HS-5 (cell line): ENCODE measurements at places on chromosomes 1 and 21.

- DNase-seq = no peak
Observed at GRCh38 chr1:175250027-175250426, 57.5 kb upstream of the KIAA0040 start.

- DNase-seq = no peak
Observed at GRCh38 chr21:35254006-35254764, 205.1 kb upstream of the RUNX1 start.

DNA sequence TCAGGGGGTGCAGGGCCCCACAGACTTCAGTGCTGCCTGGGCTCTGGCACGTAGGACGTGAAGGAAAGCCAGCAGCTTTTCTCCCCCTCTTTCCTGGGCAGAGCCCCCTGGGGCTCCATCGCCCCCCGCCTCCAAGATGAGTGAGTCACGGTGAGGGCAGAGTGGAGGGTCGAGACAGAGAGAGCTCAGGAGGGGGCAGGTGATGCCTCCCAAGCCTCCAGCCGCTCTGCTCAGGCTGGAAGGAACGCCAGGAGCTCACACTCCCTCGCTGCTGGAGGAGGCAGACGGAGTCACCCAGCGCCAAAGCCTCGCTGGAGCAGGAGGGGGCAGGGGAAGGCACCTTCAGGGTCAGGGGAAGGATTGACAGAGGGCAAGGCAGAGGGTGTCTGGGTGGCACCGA lies 119.5 kb downstream of the CASZ1 start:
- no peak for DNase-seq

- no peak for DNase-seq
Observed at GRCh38 chr21:38849776-38850175, 44.0 kb downstream of the ETS2 start.

GRCh38 chr1:119732465-119733168 lies 20.9 kb downstream of the PHGDH start:
- no peak for DNase-seq

DNA sequence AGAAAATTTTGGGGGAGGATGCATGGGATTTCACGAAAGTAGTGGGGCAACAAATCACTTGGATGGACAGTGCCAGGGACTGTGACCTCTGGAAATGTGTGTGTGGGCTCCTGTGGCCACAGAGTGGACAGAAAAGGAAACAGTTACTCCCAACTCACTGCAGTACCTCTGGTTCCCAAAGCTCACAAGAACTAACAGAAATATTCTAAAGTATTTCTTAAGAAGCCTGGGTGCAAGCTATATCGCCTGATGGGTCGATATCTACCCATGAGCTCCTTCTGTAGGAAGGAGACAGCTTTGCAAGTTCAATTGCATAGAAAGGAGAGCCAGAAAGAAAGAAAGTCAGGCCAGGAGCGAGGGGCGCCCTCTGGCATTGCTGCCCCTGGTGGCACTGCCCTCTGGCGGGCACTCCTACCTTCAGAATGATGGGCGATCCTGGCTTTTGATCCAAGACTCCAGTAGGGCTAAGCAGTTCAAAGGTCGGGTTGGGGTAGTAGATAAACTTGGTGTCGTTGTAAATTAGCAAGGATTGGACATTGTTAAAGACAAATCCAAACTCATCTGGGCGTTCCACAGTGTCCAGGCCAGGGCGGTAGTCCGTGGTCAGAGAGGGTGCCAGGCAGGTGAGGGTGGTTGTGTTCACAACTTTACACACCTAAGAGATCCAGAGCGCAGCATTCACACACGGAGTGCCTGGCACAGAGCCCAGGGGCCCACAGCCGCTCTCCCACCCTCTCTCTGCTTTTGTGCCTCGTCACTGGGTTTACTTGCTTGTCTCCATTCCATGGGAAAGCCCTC lies 134.7 kb upstream of the CD34 start:
- DNase-seq = no peak

DNA sequence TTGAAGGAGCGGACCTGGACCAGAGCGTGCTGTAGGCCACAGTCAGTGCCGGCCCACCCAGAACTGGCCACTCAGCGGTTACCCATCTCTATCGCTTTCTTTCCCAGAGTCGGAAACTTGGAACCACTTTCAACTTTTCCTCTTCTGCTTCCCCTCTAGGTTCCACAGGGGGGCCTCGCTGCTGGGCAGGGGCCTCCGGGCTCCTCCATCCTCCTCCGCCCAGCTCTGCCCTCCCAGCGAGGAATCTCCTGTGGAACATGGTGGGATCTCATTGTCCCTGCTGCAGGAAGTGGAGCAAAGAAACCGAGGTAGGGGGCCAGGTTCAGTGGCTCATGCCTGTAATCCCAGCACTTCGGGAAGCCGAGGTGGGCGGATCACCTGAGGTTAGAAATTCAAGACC lies 139.2 kb downstream of the ETS2 start:
- DNase-seq = no peak

- no peak for DNase-seq
Observed at GRCh38 chr1:37439349-37439995, 34.9 kb upstream of the ZC3H12A start.

DNA sequence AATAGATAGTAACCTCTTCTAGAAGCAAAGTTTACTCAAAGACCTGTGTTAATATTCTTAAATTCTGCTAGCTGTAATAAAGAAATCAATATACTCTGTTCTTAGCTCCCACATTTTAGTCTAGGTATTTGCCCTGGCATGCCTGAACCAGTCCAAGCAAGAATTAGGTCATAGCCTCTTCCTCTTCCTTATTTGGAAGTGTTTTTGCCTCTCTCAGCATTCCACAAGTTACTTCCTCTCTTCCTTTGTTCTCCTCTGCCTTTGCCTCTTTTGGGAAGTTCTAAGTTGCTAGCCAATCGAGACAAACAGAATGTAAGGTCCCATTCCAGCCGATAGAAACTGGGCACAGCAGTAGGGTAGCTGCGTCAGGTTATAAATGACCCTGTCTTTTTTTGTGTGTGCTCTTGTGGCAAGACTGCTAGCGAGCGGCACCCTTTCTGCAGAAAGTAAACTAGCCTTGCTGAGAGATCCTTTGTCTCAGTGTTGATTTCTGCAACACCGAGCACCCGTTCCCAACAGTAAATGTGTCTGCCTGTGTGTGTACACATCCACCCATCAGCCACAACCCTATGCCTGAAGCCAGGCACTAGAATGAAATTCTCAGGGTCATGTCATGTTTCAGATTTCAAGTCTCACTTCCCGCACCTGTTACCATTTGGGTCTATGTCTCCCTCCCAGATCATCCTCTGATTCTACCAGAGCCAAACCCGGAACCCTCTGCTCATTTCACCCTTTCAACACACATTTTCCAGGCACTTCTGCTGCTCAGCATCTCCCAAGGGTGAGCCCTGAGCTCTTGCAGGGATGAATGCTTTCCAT lies 37.5 kb downstream of the LRRC3 start:
- DNase-seq = no peak

- no peak for DNase-seq
Observed at GRCh38 chr1:175377394-175377793, 184.8 kb upstream of the KIAA0040 start.

DNA sequence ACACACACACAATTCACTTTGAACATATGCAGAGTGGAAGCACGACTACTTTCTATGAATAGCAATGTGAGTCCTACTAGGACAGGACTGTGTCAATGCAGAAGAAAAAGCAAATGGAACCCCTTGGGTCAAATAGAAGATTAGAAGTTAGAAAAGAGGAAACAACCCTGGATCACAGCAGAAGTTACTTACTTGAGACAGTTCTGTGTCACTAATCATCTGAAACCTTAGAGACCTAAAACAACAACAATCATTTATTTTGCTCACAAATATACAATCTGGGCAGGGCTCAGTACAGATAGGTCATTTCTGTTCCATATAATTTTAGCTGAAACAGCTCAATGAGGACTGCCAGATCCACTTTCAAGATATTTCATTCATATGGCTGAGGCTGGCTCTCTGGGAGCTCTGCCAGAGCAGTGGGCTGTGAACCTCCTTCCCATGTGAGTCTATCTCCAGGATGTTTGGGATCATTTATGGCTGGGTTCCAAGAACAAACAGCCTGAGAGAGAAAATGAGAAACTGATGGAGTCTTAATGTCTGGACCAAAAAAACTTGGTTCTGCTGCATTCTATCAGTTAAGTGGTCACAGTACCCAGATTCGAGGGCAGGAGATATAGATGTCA lies 42.5 kb upstream of the IL10 start:
- no peak for DNase-seq

GRCh38 chr1:93442008-93442666 lies 5.8 kb upstream of the FNBP1L start:
- DNase-seq = no peak

- no peak for DNase-seq
Observed at GRCh38 chr1:17158961-17159360, 39.7 kb upstream of the PADI2 start.

GRCh38 chr1:227883073-227883520 lies 64.6 kb downstream of the WNT9A start:
- DNase-seq = no peak

DNA sequence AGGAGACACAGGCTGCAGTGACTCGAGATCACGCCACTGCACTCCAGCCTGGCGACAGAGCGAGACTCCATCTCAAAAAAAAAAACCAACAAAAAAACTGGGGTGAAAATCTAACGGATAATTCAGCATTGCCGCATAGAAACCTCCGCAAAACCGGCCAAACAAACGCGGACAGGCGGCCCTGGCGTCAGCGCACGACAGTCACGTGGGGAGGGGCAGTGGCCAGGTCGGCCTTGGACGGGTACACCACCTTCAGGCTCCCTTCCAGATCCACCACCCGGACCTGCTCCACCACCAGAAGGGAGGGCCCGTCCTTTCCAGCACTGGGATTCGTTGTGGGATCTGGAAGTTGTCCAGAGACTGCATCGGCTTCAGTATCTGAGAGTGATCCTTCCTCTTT lies 8.4 kb downstream of the SMIM1 start:
- DNase-seq = no peak

GRCh38 chr1:48079096-48079495 lies 81.9 kb upstream of the TRABD2B start:
- DNase-seq = no peak

DNA sequence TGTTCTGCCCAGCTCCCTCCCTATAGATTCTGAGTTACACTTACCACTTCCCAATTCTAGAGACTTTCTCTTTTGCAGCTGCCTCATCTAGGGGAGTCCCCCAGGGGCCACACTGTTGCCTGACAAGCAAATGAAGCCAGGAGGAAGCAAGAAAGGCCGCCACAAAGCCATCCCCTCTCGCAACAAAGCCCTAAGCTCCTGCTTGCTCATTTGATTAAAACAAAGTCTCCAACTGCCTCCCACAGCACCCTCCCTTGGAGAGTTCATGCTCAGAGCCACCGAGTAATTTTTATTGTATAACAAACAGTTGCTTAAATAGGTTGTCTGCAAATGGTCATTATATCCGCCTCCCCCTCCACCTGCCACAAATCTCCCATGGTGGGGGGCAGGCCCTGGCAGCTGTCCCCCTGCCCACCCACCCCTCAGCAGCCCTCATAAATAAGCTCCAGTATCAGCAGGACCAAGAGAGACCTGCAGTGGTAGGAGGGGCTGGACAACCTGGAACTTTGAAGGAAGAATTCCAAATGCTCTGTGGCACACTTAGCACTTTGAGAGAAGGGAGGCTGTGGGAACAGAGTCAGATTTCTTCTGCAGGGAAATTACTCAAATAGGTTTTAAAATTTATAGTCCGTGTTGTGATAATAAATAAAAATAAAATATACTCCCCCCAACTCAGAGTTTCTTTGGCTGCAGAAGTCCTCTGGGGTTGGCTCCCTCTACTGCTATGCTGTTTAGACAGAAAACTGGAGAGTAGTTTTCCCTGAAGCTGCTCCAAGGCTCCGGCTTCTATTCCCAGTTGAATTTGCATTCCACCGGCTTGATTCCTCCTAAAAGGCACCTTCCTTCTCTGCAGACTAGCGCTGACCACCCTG lies 237.5 kb downstream of the TTLL7 start:
- no peak for DNase-seq

DNA sequence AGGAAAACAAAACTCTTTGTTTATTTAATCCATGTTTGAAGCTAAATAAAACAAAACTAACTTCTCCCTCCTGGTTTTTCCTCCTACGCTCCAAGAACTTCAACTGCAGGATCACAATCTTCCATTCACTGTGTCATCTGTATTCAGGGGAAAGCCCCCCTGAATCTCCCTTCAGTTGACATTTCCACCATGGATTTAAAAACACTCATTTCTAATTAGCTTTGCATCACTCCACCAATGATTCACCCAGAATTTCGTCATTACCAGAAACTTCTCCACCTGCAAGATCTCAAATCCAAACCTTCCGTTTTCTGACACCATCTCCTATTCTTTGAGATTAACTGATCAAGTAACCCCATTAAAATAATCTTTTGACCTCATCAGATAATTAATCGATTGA lies 10.9 kb upstream of the RGS5 start:
- DNase-seq = no peak

DNA sequence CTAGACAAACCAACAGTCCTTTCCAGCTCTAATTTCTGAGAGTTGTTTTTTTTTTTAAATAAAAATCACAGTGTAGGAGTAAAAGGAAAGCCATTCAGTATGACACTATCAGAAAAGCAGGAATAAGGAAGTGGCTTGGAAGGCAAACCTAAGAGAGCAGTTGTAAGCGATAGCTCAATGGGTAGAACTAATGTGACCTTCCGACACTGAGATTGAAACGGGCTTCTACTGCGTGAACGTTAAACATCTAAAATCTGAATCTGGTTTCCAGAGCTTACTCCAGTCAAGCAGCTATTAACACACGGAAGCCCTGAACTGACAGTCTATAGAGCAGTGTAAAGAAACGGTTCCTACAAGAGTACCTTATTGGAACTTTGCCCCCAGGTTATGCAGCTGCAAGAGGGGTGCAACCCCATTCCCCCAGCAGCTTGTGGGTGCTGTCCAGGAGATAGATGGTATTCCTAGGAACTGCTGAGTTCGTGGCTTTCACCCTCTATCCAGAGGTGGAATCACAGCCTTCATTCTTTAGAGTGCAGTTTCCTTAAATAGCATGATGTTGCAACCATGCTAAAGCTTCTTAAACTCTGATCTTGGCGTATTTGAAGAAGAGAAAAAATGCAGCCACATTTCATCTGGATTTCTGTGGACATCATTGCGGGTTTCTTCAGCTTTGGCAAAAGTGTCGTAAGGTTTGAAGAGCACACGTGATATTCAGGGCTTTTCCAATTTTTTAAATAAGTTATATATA lies 3.3 kb upstream of the IRF2BP2 start:
- no peak for DNase-seq

GRCh38 chr1:64891448-64891825 lies 74.9 kb downstream of the JAK1 start:
- DNase-seq = no peak

GRCh38 chr1:228979774-228980173 lies 244.5 kb downstream of the RHOU start:
- no peak for DNase-seq

- no peak for DNase-seq
Observed at GRCh38 chr1:222632749-222633148, 14.9 kb downstream of the MIA3 start.

- DNase-seq = no peak
Observed at GRCh38 chr1:181040284-181040865, 6.6 kb downstream of the MR1 start.
